GM06990 (cell line): ENCODE measurements at places on chromosomes 7 and 10.

DNA sequence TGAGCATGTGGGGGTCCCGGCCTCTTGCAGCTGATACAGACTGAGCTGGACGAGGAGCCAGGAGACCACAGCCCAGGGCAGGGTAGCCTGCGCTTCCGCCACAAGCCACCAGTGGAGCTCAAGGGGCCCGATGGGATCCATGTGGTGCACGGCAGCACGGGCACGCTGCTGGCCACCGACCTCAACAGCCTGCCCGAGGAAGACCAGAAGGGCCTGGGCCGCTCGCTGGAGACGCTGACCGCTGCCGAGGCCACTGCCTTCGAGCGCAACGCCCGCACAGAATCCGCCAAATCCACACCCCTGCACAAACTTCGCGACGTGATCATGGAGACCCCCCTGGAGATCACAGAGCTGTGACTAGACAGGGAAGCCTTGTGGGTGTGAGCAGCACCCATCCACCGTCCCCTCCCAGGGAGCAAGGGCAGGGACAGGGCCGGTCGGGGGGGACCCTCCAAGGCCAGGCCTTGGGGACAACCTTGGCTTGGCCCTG, 36.1 kb downstream of the PSAP start:
- DNase-seq = no peak

GRCh38 chr10:107163076-107163855, 1.2 kb downstream of the SORCS1 start:
- no peak for DNase-seq

- no peak for DNase-seq
Observed at GRCh38 chr10:126242397-126243260, 145.6 kb downstream of the ADAM12 start.

DNA sequence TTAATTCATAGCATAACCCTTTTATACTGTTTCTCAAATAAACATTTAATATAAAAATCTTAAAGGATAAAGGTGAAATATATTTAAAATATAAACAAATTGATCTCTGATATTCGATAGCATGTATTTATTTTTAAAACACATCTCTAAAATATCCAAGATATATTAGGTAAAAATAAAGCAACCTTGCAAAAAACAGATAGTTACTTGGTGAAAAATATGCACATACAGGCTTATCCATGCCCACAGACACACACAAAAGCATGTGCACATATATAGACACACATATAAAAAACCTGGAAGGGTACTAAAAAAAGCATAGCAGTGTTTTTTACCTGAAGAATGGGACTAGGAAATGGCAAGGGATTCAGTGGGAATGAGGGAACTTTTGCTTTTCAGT, 19.8 kb downstream of the POT1 start:
- no peak for DNase-seq

DNA sequence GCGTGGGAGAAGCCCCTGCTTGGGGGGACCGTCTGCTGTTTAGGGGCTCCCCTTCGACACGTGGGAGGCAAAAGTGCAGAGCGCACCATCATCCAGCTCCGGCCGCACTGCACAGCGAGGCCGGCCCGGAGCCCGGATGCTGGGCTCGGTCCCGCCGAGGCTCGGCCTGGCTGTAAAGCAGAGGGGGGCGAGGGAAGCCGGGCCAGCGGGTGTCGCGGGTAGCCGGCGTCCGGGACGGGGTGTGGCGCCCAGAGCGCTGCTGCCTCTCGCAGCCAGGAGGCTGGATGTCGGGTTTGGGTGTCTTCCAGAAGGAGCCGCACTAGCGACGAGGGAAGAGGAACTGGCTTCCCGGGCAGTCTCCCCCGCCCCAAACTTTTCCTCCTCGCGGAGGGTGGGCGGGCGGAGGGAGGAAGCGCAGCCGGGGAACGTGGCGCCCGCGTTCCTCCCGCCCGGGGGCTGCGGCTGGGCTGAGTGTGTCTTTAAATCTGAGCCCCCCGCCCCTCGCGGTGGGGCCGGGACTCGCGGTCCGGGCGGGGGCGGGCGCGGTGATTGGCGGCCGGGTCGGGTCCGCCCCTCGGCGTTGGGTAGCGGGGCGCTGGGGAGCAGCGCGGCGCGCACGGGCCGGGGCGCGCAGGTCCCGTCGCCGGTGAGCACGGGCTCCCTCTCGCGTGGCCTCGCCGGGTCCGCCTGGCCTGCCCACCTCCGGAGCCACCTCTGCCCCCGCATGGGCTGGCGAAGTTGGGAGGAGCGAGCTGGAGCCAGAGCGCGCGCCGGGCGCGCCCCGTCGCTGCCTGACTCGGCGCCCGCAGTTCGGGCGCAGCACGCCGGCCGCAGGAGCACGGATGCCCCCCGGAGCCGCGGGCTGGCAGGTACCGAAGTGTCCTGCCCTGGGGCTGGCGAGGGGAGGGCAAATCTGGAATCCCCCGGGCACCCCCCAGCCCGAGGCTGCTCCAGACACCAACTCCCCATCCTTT, at the start of gene PALD1:
Gene PALD1, plus strand, starts transcription at position 577 of the 974 bp plus-strand sequence. CDS start 47,185 bp downstream, outside the sequence.
- peak; percentile 74 for DNase-seq

DNA sequence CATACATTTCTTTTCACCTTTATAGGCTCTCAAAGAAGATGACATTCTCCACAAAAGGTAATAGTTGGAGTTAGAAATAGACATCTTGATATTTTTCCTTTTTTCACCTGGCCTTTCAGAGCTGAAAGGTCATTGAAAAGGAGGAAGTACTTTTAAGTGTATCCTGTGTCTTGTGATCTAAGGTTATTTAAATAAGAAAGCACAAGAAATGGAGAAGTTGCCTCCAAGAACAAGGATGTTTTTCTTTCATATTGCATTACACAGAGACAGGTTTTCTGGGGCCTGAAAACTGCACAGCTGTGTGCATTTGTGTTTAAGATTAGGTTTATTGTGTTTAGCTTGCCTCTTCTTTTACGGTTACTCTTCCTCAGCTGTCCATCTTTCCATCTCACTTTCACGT, 103.4 kb upstream of the SEMA3D start:
- no peak for DNase-seq

DNA sequence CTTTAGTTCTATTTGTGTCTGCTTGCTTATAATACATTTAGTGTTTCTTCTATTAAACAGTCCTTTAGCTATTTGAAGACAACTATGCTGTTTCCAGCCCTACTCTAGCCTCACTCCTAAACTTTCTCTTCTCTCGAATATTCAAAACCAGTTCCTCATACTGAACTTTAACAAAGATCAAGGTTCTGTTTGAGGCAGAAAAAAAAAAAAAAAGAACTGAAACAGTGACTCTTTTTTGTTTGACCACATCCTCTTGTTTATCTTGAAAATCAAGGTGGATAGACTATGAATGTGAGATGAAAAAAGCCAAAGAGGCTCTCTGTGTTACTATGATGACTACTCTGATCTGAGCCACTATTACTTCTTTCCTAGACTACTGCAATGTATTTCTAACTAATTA, 154.3 kb downstream of the ZNF365 start:
- peak; percentile 72 for DNase-seq

DNA sequence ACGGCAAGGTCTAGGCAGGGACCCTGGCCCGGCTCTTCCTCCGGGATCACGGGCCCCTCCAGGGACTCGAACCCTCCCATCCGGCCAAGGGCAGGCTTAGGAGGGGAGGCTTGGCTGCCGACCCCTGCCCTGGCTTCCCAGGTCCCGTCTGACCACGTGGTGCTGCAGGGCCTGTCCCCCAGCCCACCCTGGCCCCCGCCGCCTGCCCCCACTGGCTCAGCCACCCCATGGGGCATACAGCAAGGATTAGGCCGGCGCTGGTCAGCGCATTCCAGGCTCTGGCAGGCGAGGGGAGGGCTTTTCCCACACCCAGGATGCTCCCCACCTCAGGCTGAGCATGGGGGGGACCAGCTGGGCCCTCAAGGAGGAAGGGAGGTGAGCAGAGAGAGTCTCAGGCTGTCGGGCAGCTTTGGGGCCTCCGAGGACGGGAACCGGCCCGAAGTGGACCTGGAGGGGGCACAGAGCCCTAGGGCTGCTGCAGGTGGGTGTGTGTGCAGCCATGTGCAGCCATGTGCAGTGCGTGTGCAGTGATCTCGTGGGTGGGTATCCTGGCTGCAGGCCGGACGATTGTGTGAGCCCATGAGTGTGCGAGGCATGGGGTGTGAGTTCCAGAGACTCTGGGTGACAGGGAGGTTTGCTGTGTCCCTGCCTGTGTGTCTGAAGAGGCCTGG, 713 bp upstream of the GRIFIN start:
- DNase-seq = no peak

- DNase-seq = no peak
Observed at GRCh38 chr10:119706521-119707278, 19.1 kb upstream of the INPP5F start.

GRCh38 chr7:117816727-117817126, 56.5 kb downstream of the CTTNBP2 start:
- DNase-seq = no peak

- no peak for DNase-seq
Observed at GRCh38 chr10:61729596-61729995, 66.9 kb downstream of the CABCOCO1 start.

GRCh38 chr7:100866729-100867039, 503 bp upstream of the TRIP6 start:
- no peak for DNase-seq

- no peak for DNase-seq
Observed at GRCh38 chr7:38938589-38938988, 29.6 kb upstream of the VPS41 start.

GRCh38 chr7:70694971-70695794, 436.8 kb upstream of the GALNT17 start:
- peak; percentile 57 for DNase-seq

GRCh38 chr10:132142396-132143161, 44.2 kb upstream of the DPYSL4 start:
- peak; percentile 36 for DNase-seq

DNA sequence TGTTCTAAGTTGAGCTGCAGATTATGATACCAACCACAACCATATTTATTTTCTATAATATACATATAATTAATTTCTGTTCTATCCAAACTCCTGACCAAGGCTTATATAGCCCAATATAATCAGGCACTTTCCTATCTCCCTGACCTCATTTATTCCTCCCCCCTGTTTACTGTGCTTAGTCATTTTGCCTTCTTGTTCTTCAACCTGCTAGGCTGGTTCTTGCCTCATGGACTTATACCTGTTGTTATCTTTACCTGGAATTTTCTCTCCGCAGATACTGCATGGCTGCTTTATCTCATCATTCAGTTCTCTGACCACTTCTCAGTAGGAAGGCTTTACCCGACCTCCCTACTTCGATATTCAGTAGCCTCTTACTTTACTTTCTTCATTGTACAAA, 24.9 kb upstream of the FAM3C start:
- DNase-seq = no peak

- no peak for DNase-seq
Observed at GRCh38 chr7:112023282-112023681, 182.9 kb downstream of the DOCK4 start.

DNA sequence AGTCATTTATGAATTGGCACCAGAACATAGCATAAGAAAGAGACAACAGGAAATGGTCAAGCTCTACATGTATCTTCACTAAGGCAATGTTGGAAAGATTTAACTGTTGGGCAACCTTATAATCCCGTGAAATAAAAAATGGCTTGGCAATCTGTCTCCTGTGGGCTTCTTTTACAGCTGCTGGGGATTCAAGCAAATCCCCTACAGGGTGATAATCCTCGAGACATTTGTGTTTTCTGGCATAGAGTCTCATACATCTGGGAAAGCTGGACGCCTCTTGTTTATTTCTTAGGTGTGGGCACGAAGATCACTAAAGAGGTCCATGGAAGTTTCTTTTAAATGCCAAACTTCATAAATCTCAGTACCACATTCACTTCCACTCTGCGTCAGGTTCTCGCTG, 82.2 kb upstream of the GPR141 start:
- no peak for DNase-seq

DNA sequence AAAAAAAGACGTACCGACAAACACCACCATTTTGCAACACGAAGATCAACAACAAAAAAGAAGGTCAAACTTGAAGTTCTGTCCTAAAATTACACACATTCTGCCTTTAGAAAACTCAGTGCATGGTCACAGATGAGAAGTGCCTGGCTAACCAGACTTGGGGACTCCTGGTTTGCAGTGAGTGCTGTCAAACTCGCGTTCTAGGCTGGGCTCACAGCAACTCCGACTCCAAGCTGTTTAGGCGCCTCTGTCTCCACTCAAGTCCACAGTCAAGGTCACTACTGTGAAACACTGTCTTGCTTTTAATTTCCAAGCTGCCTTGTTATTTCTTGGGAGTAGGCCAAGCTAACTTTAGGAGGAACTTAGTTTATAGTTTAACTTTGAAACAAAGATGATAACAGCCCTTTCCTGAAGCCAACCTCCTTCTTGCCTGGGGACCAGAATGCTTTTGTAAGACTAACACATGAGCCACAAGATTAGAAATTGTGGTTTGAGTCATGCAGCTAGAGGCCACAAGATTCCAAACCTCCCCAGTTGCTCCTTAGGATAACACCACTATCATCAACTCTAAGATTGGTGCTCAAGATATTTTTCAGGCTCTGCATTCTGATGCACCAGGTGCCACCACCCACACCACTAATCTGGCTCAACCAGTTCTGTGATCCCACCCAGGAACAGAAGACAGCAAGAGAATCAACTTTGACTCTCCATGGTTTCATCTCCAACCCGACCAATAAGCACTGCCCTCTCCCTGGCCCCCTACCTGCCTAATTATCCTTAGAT, 1.1 kb upstream of the DNAAF5 start:
- no peak for DNase-seq

DNA sequence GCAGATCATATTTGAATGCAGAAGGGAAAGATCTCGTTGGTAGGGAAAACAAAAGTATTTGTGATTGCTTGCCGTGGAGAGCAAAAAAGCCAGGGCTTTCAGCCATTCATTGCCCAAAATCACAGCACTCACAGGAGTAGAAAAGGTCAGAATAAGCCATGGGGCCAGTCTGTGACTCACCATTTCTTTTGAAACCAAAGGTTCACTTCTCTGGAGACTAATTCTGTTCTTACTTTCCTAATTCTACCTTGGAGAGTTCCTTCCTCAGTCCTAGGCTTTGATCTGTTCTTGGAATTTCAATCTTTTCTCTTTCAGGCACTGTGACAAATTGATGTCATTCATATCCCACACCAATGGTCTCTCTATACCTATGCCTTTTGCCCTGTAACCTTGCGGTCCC, 54.1 kb upstream of the FAM180A start:
- no peak for DNase-seq
